Foreskin keratinocyte (primary cell): ENCODE measurements at places on chromosomes 6 and 20.

- DNase-seq = peak; percentile 3
Measured at GRCh38 chr6:156508923-156509322, 268.3 kb upstream of the ARID1B start.

DNA sequence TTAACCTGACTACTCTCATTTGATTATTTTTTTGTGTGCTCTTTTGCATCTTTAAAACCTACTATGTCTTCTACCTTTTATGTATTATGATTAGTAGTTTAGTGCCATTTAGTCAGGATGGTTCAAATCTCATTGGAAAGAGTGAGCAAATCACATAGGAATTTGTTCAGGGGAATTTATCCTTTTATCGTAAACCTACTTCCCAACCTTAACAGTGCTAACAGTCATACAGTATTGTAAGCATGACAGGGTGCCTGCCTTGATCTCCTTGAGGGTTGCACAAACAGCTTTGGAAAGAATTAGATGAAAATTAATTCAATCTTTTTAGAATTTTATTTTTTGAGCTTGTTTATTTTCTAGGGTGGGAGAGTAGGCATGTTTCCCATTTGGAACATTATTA lies 18.3 kb downstream of the RNF8 start:
- no peak for DNase-seq

DNA sequence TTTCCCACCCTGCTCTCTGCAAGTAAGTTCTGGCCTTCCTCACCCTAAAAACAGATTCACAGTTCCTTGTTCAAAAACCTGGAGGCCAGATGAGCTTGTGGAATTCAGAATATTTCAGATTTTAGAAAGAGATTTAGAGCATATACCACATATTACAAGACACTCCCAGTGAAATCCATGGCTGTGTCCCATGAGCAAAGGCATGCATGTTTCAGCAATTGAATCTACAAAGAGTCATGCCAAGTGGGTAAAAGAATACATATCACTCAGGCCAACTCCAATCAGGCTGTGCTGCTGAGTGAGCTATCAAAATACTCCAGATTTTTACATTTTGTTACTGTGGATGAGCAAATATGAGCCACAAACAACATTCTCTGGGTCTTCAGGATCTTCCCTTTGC lies 10.2 kb upstream of the NEDD9 start:
- no peak for DNase-seq

DNA sequence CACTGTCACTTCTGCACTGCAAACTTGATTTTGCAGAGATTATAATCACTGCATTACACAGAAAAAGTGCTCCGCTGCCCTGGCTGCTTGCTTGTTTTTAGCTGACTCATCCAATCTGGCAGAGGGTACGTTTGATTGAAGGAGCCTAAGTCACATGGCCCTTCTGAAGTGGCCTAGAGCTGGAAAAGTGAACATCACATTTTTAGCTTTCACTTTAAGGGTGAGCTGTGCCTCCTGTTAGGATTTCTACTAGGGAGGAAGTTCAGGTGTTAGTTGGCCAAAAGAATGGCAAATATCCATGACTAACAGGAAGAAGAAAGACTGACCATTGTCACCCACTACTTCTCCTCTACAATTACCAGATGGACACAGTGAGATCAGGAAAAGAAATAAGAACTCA lies 889.1 kb upstream of the MAP3K7 start:
- DNase-seq = peak; percentile 19

DNA sequence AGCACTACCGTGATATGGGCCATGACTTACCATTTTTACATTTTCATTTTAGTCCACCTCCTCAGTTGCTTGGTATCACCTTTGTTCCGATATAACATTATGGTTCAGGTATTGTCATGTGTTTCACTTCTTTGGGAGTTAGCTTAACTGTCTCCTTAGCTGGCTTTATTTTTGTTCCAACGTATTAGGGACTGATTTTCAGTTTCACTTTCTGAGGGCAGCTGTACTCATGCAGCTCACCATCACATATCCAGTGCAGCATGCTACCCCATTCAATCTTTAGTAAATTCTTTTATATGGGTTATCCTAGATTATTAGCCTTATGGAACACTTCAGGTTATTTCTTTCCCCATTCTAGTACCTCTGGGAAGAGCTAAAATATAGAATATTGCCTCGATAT lies 362.2 kb upstream of the IRAK1BP1 start:
- DNase-seq = no peak

GRCh38 chr20:34626992-34627391 lies 49.9 kb downstream of the PIGU start:
- DNase-seq = no peak

DNA sequence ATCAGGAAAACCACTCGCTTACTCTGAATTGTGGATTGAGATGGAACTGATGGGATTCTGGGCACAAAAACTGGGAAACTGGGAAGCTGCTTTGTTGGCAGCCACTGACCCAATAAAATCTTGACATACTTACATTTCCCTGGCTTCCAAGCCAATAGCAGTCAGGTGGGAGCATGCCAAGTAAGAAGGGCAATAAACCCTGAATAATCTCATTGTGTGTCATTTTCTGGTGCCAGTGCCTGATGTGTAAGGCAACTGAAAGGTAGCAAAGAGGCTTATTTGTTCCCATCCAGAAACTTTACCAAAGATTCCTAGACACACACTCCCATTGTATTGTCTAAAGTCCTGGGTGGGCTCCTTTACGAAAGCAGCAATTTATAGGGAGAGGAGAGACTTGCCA lies 93.2 kb downstream of the TBX18 start:
- no peak for DNase-seq

GRCh38 chr6:144066741-144067484 lies 28.5 kb downstream of the SF3B5 start:
- DNase-seq = no peak
